NCI-H526 (cell line): ENCODE measurements at places on chromosomes 16 and 17.

DNA sequence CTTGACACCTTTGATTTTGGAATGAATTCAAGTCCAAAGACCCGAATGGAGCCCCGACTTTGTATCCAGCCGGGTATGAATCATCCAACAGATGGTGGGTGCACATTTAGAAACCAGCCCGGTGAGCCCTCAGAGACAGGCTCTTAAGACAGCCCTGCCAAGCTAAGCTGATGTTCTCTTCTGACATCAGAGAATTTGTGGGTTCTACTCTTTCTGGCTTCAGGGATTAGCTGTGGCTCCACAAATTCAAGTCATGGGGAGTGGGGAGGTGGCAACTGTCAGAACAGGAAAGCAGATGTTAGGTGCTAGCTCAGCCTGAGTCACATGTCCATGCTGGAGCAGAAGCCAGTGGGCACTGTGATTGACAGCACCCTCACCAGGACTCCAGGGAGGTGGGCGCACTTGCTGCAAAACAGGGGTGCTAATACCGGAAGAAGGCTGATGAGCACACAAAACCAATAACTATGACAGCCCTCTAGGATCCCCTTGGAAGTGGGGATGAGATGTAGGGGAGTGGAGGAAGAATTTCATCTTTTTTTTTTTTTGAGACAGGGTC, 31.4 kb upstream of the XYLT2 start:
- DNase-seq: no peak

DNA sequence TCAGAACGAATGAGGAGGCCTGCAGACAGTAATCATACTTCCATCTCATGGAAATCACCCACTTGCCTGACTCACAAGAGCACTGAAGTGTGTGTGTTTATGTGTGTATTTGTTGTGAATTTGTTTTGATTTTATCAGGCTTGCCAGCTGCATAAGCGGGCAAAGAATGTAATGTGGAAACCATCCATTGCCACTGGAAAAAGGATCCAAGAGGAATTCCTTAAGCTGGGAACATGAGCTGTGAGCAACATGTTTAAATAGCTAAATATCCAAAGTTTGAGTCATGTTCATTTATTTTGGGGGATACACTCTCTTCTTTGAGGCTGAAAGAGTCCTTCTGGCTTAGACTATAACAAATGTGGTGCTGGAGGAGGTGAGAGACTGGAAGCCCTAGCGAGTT, 198.4 kb upstream of the TBX2 start:
- no peak for DNase-seq

- DNase-seq: no peak
Measured at GRCh38 chr17:66152756-66153155, 39.2 kb downstream of the CEP112 start.

DNA sequence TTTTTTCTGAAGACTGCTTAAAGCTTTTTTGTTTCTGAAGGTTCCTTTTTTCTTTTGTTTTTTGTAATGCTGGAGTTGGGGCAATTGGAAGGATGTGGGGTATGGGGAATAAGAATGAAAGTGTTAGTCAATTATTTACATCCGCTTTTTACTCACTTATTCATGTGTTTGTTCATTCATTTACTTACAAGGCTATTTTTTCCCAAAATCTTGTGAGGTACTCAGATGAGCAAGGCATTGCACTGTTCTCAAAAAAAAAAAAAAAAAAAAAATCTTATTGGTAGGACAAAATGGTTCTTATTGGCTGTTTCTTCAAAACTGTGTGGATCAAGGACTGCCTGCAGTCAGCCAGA, 55.7 kb downstream of the PLD6 start:
- no peak for DNase-seq

DNA sequence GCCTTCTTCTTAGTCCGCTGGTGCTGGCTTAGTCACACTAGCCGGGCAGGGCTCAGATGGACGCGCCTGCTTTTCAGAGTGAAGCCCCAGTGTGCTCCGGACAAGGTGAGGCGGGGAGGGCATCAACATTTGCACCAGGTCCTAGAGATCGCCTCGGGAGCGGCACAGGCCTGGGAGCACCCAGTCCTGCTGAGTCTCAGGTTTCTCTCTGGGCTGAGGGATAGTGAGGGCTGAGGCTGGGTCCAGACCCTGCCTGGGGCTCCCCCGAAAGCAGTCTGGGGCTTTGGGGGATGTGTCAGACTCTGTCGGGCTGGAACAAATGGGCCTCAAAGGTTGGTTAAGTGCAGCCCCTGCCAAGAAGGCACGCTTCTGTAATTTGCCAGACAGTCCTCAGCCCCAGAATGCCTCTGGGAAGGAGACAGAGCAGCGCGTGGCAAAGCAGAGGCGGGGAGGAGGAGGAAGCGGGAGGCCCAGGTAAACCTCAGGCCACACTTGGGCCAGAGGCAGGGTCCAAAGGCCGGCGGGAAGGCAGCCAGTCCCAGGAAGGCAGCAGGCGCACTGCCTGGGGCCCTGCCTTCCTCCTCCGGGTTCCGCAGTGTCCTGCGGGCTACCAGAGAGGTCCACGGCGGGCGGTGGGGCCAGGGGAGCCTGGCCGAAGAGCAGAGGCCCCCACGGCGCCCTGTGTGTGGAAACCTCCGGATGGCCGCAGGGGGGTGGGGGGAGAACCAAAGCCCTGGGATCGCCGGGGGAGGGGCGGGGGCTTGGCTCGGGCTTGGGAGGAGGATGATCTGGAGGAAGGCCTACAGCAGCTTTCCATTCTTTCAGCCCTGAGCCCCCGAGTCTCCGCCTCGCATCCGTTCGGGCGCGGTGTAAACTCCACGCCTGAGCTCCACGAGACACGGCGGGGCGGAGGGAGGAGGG, 39.5 kb upstream of the ATP2A3 start:
- peak; percentile 36 for DNase-seq

DNA sequence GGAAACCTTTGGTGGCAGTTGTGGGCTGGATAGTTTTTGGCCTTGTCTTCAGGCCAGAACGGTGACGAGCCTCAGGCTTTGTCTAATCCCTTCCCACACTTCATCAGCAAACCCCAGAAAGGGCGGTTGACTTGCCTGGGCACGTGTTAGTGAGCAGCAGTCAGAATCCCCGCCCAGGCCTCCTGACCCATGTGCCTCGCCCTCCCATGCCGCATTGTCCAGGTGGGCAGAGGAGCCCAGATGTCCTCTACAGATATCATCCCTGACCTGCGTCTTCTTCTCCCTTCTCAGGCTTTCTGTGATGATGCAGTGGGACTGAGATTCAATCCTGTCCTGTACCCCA, 82.5 kb downstream of the OR1D5 start:
- no peak for DNase-seq

DNA sequence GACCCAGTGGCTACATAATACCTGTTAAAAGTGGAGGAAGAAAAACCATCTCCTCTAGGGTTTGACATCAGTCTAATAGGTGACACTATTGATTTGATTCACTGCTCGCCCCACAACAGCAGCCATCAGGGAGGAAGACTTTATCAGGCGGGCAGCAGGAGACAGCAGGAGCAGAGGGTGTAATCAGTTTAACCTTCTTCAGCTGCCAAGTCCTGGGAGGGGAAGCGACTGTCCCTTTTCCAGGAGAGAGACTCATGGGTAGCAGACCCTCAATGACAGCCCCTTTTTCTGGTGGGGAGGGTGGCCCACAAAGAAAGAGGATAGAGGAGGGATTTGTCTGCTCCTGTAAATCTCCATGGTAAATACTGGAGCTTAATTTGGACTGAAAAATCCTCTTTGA, 291.8 kb downstream of the HAPSTR1 start:
- DNase-seq: no peak

- DNase-seq: no peak
Measured at GRCh38 chr16:22385196-22385595, 10.8 kb upstream of the CDR2 start.

DNA sequence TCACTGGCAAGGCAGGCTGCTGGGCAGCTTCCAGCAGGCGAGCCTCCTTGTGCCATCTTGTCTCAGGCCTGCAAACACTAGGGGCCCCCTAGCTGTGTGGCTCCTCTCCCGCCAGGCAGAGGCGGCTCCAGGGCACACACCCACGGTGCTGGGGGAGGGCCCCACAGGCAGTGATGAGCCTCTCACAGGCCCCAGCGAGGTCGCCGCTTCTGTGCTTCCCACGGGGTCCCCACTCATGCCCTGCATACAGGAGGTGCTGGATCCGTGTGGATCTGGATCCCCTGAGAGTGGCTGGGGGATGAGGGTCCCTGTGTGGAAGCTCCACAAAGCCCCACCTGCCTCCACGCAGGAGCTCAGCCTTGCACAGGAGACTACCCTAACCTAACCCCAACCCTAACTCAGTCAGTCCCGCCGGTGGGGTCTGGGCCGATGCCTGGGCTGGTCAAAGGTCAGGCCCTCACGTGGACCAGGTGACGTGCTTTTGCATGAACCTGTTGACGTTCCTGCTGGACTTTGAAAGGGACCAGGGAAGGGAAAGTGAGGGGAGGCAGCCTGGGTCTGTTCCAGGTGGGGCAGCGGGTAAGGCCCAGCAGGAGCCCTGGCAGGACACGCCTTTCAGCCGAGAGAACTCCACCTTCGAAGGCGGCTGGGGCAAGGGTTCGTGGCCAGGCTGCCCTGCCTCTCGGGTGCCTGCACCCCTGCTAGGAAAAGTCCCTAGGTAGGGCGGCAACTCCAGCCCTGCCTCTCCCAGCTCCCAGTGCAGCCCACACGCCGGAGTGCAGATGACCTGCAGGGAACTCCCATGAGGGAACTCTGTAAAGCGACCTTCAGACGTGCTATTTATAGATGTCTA, 5.2 kb downstream of the SECTM1 start:
- no peak for DNase-seq

DNA sequence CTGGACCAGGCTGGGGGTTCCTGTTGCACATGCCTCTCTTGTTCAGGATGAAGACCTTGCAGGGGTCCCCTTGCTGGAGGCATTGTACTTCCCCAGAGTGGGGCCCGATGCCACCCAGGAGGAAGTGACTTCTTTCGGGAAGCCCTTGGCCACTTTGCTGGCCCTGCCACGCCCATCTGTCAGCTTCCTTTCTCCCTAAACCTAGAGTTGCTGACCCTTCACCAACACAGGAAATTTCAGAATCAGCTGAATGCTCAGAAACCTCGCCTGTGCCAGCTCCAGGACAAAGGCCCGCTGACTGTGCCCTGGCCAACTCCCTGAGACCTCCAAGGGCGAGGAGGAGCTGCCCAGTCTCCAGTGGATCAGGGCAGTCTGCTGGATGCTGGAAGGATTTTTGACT, 26.7 kb downstream of the WNT9B start:
- DNase-seq: no peak

GRCh38 chr17:32880671-32881453, 3.9 kb upstream of the MYO1D start:
- peak; percentile 78 for DNase-seq

GRCh38 chr17:2040942-2041560, 771 bp upstream of the OVCA2 start:
- DNase-seq: no peak

- no peak for DNase-seq
Measured at GRCh38 chr17:49875685-49876084, 27.8 kb upstream of the TAC4 start.

DNA sequence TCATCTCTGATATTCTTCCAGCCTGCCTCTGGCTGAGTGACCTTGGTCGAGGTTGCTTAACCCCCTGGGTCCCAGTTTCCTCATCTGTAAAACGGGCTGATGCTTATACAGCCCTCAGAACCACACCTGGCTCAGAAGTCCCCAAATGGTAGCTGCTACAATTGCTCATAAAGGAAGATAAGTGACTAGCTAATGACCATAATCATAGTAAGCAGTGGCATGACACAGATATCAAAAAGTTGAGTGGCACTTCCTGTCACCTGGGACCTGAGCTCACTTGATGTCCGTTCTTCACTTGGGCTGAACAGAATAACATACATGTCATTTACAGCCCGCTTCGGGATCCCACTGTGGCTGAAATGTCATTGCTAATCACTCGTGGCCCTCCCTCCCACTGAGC, 1.8 kb downstream of the MGRN1 start:
- DNase-seq: no peak

- DNase-seq: no peak
Measured at GRCh38 chr17:61144617-61145564, 254.8 kb upstream of the TBX2 start.

DNA sequence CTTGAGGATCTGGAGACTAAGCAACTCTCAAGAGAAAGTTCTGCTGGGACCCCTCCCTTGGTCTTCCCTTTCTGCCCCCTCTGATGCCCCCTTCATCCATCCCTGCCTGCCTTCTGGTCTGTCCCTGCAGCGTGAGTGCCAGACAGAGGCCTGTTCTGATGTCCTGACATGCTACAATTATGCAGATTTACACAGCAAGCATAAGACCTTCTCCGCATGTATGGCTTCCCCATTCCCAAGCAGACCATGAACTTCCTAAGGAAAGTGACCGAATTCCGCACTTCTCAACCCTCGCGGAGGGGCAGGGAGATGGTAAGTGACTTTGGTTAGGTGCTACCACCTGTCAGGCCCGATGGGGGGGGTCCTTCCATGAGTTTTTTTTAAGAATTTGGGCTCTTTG, 150.1 kb upstream of the SDK2 start:
- DNase-seq: no peak

DNA sequence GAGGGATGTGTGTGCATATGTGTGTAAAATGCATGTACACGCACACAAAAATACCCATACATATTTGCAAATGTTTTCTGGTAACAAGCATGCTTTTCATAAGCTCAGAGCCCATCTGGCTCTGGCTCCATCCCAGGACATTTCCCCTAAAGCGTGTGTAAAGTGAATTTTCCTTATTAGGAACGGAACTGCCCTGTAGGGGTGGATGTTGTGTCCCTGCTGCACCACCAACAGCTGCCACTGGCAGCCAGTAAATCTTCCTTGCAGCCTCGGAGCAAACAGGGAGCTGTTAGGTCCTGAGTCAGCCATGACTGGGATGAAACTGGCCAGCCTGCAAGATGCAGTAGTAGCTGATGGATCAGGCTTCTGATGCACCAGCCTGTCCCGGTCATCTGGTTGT, 393.5 kb downstream of the UTP18 start:
- DNase-seq: no peak

GRCh38 chr16:86505899-86506864, 4.1 kb upstream of the FOXF1 start:
- DNase-seq: no peak

GRCh38 chr17:17401271-17401781, 75.5 kb upstream of the MED9 start:
- no peak for DNase-seq

DNA sequence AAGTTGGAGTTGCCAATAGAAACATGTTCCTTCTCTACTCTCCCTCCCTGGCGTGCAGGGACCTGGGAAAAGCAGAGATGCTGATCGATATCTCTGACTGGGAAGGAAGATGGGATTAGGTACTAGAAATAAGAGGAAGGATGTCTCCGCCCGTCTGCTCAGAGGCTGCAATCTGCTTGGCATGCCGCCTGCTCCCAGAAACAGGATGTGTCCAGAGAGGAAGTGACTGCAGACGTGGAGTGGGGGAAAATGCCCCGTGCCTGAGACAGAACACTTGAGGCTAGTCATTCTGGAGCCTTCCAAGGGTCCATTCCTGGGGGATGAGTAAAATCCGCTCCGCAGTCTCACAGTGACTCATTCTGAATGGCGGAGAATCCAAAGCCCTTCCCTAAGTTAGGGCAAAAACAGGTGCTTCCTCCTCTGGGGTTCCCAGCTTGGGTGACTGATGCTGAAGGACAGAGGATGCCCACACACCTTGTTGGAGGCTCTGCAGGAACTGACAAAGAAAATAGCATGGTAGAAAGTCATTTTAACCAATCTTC, 45.0 kb upstream of the SMURF2 start:
- DNase-seq: no peak

GRCh38 chr17:2854143-2855055, 58.2 kb downstream of the RAP1GAP2 start:
- peak; percentile 14 for DNase-seq
